Esophagus muscularis mucosa (tissue), 4 donors: ENCODE measurements at places on chromosomes 6 and 20.
A peak's percentile ranks its signal among the peaks of the same experiment; 100 is the strongest.

DNA sequence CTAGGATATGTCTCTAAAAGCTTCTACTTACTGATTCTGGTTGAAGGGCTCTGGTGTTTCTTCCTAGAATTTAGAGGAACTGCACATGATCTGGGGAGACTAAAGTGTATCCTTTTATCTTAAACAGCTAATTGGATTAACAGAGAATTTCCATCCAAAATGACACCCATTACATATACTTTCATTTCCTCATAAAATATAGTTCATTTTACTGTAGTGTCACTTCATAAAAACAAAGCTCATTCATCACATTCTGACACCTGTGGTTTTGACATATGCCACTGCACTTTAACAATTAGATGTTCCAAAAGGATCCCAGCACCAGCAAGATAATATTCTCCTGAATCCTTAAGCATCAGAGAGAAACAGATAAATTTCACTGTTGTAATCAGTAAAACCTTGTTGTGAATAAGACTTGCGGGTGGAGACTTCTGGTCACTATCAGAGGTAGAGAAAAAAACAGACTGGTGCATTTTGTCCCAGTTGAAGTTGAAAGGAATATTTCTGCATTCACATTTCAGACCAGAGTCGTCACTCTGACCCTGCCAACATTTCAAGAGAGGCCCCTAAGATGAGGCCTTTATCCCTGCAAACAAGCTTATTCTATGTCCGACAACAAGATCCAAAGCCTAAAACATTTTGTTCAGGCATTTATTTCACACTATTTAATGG, 175.3 kb upstream of the BMP5 start:
- DNase-seq = no peak

- no peak for DNase-seq
These were observed 61.9 kb upstream of the CARMIL1 start for GRCh38 chr6:25217302-25217701.

- DNase-seq = no peak
These were observed 32.4 kb upstream of the PBOV1 start for GRCh38 chr6:138250513-138251247.

DNA sequence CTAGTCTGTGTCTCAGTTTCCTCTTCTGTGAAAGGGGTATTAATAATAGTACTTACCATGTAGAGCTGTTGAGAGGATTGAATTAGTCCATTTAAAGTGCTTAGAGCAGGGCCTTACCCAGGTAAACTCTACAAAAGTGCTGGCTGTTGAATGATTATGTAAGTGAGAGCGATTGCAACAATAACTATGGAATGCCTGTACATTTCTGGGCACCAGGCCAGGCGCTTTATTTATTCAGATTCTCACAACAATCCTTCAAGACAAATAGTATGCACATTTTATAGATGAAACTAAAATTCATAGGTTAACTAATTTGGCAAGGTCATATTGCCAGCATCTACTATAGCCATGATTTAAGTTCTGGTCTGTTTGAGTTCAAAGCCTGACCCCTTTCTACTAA, 78.3 kb upstream of the MMS22L start:
- no peak for DNase-seq

DNA sequence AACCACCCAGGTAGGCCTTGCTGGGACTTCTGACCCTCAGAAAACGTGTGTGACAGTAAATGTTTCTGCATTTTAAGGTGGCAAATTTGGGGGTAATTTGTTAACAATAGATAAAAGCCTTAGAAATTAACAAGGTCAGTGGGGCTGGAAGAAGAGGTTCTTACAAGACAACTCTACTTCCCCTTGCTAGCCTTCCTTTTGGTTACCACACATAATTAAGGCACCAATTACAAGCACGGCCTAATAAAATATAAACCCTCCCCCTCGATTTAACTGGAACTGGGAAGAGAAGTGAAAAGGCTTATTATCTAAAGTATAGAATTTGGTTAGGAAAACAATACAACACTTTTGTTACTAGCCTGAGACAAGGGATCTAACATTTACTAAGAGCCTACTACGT, 38.8 kb downstream of the ELOVL5 start:
- no peak for DNase-seq

DNA sequence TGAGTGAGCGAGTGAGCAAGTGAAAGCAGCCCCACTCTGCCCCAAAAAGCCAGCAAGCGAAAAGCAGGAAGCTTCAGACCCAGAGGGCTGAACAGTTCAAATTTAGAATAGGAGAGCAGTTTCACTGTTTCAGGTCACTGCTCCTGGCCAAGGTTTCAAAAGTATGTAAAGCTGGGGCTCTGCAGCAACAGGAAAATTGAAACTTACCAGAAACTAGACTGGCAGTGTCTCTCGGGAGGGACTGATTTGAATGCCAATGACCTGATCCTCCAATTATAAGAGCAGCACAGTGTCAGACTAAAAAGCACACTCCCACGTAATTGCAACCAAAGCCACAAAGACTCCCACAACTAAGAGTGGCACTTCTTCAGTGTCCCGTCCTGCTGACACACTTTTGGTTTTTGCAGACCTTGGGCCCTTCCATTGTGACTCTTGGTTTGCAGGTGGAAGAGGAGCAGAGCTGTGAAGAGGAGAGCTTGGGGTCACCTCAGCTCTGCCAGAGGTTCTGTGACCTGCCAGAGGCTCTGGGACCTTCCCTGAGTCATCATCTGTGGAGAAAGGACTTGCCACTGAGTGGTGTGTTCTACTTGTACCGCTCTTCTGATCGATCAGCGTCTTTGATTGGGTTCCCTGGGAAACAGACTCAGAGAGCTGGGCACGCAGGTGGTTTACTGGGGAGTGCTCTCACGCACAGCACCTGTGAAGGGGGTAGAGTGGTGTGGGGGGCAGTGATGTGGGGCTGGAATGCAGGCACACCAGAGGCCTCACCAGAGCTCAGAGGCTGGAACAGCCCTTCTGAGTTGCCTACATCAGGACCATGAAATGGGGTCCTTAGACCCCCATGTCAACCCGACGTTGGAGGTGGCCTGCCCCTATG, 52.7 kb upstream of the PTGIS start:
- DNase-seq = no peak

- no peak for DNase-seq
These were observed 507.9 kb downstream of the EYS start for GRCh38 chr6:65199121-65199520.

DNA sequence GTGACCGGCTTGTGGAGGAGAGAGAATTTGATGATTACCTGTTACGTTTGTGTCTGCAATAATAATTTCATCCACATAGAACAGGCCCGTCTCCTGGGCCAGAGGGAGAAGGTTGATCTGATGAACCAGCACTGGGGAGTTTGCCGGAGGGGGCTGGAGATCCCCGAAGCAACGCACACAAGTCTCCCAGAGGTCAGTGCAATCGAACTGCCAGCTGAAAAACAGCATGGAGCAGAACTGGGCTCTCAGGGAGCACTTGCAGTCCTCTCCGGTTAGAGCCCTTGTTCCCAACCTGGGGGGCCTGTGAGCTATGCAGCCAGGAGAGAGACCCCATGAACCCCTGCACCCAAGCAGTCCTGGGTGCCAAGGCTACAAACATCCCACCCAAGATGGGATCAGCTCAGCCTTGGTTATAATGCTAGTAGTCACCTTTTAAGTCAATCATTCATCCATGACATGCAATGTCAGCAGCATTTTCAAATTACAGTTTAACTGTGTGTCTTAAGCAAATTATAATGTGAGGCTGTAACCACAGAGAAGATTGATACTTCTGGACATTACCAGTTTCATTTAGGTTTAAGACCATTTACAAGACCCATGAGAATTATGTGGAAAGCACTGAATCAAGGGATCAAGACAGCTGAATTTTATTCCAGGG, 34.2 kb downstream of the PKHD1 start:
- no peak for DNase-seq

- no peak for DNase-seq
These were observed 28.1 kb downstream of the PTPN1 start for GRCh38 chr20:50538276-50538675.

GRCh38 chr6:170202416-170203135, 88.3 kb downstream of the DLL1 start:
- peak; percentile 57 for DNase-seq

GRCh38 chr6:156351346-156351966, 425.7 kb upstream of the ARID1B start:
- DNase-seq = peak; percentile 53
